ENCODE measurements at places on chromosomes 12 and 14. TPM values are rescaled to one million over a fixed set of nuclear protein-coding genes. Genes with fewer than 3 reads are reported as not detected.
A peak's percentile ranks its signal among the peaks of the same experiment; 100 is the strongest.

RBMS2 gene
- total RNA-seq, result 9.3 TPM

KCNK10 gene
- not detected for total RNA-seq

TBK1 gene
- total RNA-seq, result 40.4 TPM

SERPINA6 gene
- not detected for total RNA-seq

SCN8A gene
- 1.3 TPM for total RNA-seq

DNA sequence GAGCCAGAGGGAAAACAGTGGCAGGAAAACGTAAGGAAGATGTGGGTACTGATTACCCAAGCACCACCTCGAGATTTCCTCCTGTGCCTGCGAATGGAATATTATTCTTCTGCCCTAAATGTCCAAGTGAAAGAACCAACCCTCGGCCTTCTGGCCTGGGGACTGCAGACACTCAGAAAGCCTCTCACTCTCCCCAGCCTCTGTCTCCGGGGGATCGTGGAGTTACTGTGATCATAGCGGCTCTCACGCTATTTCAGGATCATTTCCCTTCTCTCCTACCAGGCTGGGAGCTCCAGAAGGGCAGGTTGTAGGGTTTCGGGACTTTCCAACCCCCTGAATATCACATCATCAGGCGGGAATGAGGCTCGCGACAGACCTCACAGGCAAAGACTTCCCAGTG lies 68.9 kb downstream of the KDM2B start:
- no peak for DNase-seq
- H3K27ac ChIP-seq, result no peak overlapping the region
- peaks cover 7% of the 10 kb centered on the region for H3K36me3 ChIP-seq
- no peak overlapping the region for H3K4me3 ChIP-seq
- peaks cover 4% of the 10 kb centered on the region for H3K4me1 ChIP-seq

GRCh38 chr12:91551927-91552326 lies 369.3 kb upstream of the DCN start:
- H3K4me1 ChIP-seq, result no peaks in the 10 kb centered on the region
- H3K27me3 ChIP-seq, result peaks cover 3% of the 10 kb centered on the region
- H3K4me3 ChIP-seq, result no peak overlapping the region
- H3K27ac ChIP-seq, result no peak overlapping the region
- no peaks in the 10 kb centered on the region for H3K36me3 ChIP-seq

DNA sequence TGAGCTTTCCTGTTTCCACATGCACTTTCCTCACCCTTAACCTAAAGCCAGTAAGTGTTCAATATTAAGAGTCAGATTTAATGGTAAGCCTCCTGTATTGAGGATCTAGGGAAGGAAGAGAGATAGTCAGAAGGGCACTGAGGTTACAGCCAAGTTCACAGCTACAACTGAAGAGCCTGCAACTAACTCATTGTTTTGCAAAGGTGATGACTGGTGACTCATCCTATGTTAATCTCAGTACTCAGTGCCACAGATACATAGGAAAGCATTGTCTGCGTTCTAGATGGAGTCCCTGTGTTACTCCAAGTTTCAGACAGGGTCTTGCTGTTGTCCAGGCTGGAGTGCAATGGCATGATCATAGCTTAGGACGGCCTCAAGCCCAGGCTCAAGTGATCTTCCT lies 157.0 kb upstream of the RBM19 start:
- H3K4me1 ChIP-seq, result no peaks in the 10 kb centered on the region
- no peak overlapping the region for H3K4me3 ChIP-seq

DNA sequence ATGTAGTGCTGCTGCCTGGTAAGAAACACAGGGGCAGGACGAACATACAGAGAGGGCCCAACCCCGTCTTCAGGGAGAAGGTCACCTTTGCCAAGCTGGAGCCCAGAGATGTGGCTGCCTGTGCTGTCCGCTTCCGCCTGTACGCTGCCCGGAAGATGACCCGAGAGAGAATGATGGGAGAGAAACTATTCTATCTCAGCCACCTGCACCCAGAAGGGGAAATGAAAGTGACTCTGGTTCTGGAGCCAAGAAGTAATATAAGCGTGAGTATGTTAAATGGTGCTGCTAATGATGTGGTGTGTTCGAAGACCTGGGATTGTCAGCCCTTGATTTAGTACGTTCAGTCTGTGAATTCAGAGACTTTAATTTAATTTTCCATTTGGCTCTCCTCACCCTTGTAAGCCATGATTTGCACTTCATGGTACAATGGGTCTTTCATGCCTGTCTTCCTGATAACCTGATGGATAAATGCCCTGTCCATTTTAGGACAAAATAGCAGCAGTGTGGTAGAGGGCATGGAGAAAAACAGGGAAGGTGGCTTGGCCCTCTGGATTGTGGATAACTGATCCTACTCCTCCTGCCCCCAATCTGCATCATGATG lies 318.9 kb downstream of the SNAPC1 start:
- no peak for DNase-seq
- H3K36me3 ChIP-seq, result no peaks in the 10 kb centered on the region
- peaks cover 5% of the 10 kb centered on the region for H3K27me3 ChIP-seq
- no peak overlapping the region for H3K27ac ChIP-seq
- H3K4me1 ChIP-seq, result peaks cover 10% of the 10 kb centered on the region
- H3K4me3 ChIP-seq, result no peak overlapping the region

GRCh38 chr12:17015501-17015900 lies 409.5 kb upstream of the LMO3 start:
- H3K4me3 ChIP-seq, result no peak overlapping the region
- H3K36me3 ChIP-seq, result no peaks in the 10 kb centered on the region
- H3K27ac ChIP-seq, result no peak overlapping the region
- H3K27me3 ChIP-seq, result no peaks in the 10 kb centered on the region
- no peak for DNase-seq

DNA sequence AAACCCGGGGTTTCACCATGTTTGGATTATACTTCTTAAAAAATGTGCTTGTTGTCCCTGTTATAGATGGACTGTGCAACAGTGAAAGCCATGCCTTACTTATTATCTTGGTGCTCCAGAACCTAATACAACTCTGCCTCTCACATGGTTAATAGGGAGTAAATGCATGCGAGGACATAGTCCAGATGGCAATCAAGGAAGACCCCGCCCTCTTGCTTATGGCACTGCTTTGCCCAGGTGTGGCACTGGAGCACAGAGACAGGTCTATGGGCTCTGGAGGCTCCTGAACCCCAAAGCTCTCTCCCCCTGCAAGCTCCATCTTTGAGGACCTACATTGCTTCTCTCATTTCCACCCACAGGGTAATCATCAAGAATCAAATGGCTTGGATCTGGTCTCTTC lies 162.1 kb upstream of the NTF3 start:
- H3K36me3 ChIP-seq, result no peaks in the 10 kb centered on the region
- no peaks in the 10 kb centered on the region for H3K4me1 ChIP-seq
- no peak for DNase-seq
- H3K27ac ChIP-seq, result no peak overlapping the region
- no peaks in the 10 kb centered on the region for H3K27me3 ChIP-seq

DNA sequence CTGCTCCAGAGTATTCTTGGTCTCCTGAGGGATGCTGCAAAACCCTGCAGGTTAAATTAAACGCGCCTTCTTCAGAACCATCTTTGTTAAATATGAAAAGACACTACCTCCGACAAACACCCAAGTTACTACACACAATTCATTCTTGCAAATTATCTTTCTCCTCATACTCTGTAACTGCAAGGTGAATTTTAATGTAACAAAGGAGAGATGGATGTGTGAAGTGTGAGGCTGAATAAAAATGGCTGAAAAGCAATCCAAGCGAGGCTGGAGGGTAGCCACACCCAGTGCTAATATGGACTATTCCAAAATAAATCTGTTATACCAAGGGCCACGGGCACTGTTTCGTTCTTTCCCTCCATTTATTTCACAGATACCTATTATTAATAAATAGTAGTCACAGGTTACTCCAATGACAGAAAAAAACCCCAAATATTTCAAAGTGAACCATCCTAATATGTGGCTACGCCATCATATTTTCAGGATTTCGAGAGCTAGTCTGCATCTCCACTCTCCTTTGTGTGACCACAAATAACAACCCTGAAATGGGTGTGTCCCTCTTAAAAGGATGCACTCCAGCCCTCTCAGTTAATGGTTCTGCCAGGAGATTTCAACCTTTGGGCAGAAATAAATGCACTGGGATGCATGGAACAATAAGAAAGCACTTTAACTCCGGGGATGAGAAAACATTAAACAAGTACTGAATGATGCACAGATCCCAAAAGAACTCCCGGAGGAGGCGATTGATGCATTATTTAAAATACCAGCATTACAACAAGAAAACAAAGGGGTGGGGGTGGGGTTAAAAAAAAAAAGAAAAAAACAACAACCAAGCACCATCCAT lies 53.1 kb upstream of the CCDC175 start:
- no peak overlapping the region for H3K4me3 ChIP-seq
- no peaks in the 10 kb centered on the region for H3K36me3 ChIP-seq
- H3K27ac ChIP-seq, result no peak overlapping the region

DNA sequence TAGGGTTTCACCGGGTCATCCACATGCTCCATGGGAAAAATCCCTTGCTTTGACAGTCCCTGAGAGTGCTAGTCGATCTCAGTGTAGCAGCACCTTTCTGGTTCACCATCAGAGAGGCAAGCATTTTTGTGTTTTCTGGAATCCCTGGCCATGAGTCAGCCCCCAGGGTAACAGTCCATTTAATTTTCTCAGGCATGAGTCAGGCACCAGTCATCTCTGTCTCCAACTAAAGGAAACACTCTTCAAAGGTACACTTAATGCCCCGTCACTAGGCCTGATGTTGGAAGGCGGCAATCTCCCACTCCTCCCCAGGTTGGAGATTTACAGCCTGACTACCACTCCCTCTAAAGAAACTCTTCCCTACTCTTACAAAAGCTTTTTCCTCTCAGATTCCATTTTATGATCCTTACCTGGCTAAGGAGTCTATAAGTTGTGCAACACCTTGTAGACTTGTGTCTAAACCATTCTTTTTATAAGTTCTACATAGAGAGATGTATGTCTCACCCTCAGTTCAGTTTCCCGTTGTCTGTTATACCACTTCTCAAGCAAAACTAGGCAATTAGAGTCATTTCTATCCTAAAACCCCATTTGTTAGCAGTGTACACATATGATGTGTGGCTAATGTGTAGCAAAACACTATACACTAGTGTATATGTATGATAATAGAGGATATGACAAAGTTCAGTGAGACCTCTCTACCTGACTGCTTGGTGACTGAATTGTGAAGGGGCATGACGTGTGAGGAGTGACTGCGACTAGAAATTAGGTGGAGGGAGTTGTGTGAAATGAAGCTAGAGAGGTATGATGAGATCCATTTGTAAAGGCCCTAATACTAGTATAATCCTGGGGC lies 24.6 kb downstream of the TMEM19 start:
- peaks cover 12% of the 10 kb centered on the region for H3K27me3 ChIP-seq
- H3K27ac ChIP-seq, result no peak overlapping the region
- no peak overlapping the region for H3K4me3 ChIP-seq
- peaks cover 5% of the 10 kb centered on the region for H3K4me1 ChIP-seq

GRCh38 chr14:61953602-61954001 lies 191.4 kb downstream of the SNAPC1 start:
- no peak for DNase-seq
- no peak overlapping the region for H3K27ac ChIP-seq
- H3K36me3 ChIP-seq, result no peaks in the 10 kb centered on the region
- no peak overlapping the region for H3K4me3 ChIP-seq
- H3K27me3 ChIP-seq, result peaks cover 34% of the 10 kb centered on the region
- no peaks in the 10 kb centered on the region for H3K4me1 ChIP-seq

- H3K4me1 ChIP-seq, result no peaks in the 10 kb centered on the region
- no peak overlapping the region for H3K4me3 ChIP-seq
- no peak for DNase-seq
Measured at GRCh38 chr14:77426396-77426795, 3.1 kb upstream of the NOXRED1 start.

GRCh38 chr12:25824734-25825133 lies 133.7 kb upstream of the RASSF8 start:
- H3K4me3 ChIP-seq, result no peak overlapping the region
- DNase-seq, result no peak
- no peak overlapping the region for H3K27ac ChIP-seq

- DNase-seq, result no peak
- H3K27me3 ChIP-seq, result no peaks in the 10 kb centered on the region
- H3K4me3 ChIP-seq, result no peak overlapping the region
- H3K4me1 ChIP-seq, result no peaks in the 10 kb centered on the region
- no peaks in the 10 kb centered on the region for H3K36me3 ChIP-seq
- H3K27ac ChIP-seq, result no peak overlapping the region
Measured at GRCh38 chr12:85779768-85780167, 56.4 kb downstream of the RASSF9 start.

- DNase-seq, result no peak
- no peak overlapping the region for H3K4me3 ChIP-seq
- peaks cover 2% of the 10 kb centered on the region for H3K4me1 ChIP-seq
- no peak overlapping the region for H3K27ac ChIP-seq
Measured at GRCh38 chr12:78181544-78182162, 351.0 kb downstream of the NAV3 start.

DNA sequence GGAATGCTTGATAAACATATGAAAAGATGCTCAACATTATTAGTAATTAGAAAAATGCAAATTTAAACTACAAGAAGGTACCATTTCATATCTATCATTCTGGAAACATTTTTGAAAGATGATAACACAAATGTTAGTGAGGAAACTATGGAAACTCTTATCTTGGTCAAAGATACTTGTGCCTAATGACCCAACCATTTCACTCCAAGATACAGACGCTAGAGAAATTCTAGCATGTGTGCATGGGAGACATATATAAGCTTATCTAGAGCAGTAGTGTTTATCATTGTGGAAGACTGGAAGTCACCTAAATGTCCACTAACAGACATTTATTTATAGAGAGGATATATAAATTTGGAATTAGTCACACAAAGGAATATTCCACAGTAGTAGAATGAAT lies 143.1 kb upstream of the HMGA2 start:
- no peaks in the 10 kb centered on the region for H3K4me1 ChIP-seq
- no peaks in the 10 kb centered on the region for H3K36me3 ChIP-seq
- no peaks in the 10 kb centered on the region for H3K27me3 ChIP-seq

GRCh38 chr12:18414671-18415070 lies 153.4 kb downstream of the PIK3C2G start:
- H3K27ac ChIP-seq, result no peak overlapping the region
- no peaks in the 10 kb centered on the region for H3K27me3 ChIP-seq
- no peaks in the 10 kb centered on the region for H3K4me1 ChIP-seq
- no peaks in the 10 kb centered on the region for H3K36me3 ChIP-seq

- peaks cover 26% of the 10 kb centered on the region for H3K4me1 ChIP-seq
- H3K27me3 ChIP-seq, result no peaks in the 10 kb centered on the region
- no peak overlapping the region for H3K27ac ChIP-seq
- no peak overlapping the region for H3K4me3 ChIP-seq
- H3K36me3 ChIP-seq, result no peaks in the 10 kb centered on the region
Measured at GRCh38 chr12:109597795-109598427, 24.3 kb downstream of the MVK start.

GRCh38 chr12:67989184-67989920 lies at the start of gene IFNG-AS1:
Gene IFNG-AS1 (plus strand): TSS chr12:67989447.
- H3K4me3 ChIP-seq, result peak within 1 kb of the TSS; percentile 0
- H3K27ac ChIP-seq, result no peak within 1 kb of the TSS
- peaks cover 4% of the 10 kb centered on the region for H3K36me3 ChIP-seq
